ENCODE measurements at places on chromosomes 4 and X. TPM values are rescaled to one million over a fixed set of nuclear protein-coding genes. Genes with fewer than 3 reads are reported as not detected.

Gene MGAT4D
- total RNA-seq = not detected

DNA sequence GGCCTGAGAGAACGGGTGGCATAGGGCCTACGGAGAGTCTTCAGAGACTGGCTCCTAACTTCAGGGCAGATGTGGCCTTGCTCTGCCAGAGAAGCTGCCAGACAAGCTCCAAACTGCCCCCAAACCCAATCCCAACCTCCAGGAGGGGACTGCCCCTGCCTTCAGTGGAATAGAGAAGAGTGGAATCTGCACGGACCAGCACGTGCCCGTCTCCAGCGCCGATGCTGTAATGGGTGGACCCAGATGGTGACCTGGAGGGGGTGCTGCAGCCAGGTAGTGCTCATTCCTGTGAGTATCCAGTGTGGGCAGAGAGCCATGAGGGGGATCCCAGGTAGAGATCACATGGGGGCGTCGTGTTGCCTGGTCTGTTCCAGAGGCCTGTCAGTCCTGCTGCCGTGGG is 73.2 kb upstream of the NKX1-1 start:
- DNase-seq = no peak

- no peak for DNase-seq
These were observed 95.7 kb downstream of the COMMD8 start for GRCh38 chr4:47367761-47368160.

DNA sequence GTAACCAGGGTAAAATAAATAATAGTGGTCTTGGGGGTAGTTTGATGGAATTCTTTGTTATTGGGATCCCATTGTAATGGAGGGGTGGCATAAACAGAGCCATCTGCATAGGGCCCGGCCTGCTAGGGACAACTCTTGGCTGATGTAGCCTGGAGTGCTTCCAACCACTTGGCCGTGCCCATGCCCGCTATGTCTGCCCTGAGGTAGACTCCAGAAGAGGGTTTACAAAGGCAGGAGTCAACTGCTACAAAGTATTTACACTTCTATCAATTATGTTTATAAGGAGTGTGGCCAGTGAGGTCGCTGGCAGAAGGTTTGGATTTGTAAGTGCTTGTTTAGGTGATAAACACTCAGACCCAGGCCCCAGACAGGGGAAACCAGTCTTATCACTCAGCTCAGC is 8.1 kb downstream of the RASL11B start:
- DNase-seq = no peak

DNA sequence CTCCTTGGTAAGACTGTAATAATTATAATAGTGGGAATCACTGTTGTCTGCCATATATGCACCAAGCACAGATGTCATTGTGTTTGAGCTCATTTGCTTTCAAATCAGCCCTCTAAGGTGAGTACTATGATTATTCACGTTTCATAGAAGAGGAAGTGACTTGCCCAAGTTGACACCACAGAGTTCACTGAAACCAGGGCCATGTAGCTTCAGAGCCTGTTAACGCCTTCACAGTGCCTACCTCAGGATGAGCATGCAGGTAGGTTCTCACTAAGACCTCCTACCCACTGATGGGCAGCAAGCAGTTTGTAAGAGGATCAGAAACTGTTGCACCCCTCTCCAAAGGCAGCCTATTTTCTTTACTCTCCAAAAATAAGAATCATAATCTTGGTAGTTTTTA is 27.4 kb downstream of the TMPRSS11A start:
- no peak for DNase-seq

- DNase-seq = no peak
These were observed 29.5 kb downstream of the TAPT1 start for GRCh38 chr4:16196482-16197393.

Gene GUCY1A1
- 0.70 TPM for total RNA-seq

- no peak for DNase-seq
These were observed 392.6 kb upstream of the INTU start for GRCh38 chr4:127239902-127240763.

Gene VSIG4
- total RNA-seq = not detected

Gene FAM156A
- total RNA-seq = 19.9 TPM

DNA sequence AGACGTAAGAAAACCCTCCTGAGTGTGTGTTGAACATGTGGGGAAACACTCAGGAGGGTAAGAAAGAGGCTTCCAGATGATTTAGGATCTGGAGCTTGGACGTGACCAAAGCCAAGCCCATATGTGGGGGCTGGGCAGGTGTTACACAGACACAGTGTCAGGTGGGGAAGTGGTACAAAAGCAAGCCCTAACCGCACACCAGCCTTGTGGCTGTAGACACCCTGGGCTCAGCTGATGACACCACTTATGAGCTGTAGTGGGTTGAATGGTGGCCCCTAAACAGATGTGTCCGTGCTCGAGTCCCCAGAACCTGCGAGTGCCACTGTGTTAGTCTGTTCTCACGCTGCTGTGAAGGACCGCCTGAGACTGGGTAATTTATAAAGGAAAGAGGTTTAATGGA is 25.0 kb upstream of the NSG1 start:
- DNase-seq = no peak

GRCh38 chr4:7391637-7392437 is 42.9 kb downstream of the PSAPL1 start:
- no peak for DNase-seq

- no peak for DNase-seq
These were observed 19.8 kb downstream of the USP9X start for GRCh38 chrX:41105005-41105404.

Gene XAGE2
- not detected for total RNA-seq

GRCh38 chrX:77768787-77769186 is 17.2 kb downstream of the ATRX start:
- DNase-seq = no peak

Data from glomerular endothelial cell (primary cell).